Epithelial cell of proximal tubule (primary cell): ENCODE measurements at places on chromosomes 7 and 10.

- no peak for DNase-seq
Measured at GRCh38 chr7:15305002-15305600, 256.7 kb downstream of the AGMO start.

DNA sequence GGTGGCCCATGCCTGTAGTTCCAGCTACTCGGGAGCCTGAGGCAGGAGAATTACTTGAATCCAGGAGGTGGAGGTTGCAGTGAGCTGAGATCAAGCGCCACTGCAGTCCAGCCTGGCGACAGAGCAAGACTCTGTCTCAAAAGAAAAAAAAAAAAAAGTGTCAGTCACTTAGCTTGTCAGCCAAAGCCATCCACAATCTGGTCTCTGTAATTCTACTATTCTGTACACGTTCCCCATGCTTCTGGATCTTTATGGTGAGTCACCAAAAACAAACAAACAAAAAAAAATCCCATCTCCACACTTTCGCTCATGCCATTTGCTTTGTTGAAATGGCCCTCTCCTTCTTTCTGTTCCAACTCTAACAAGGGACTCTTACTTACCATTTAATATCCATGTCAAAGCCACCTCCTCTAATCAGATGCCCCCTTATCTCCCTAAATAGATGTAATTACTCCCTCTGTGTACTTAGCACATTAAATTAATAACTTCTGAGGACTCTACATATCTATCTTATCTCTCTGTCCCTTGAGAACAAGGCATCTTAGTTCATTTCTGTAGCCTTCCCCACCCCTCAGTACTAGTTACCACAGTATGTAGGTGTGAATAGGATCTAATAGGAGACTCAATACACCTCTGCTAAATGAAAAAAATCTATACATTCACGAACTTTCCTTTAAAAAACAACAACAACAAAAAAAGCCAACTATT, 128.4 kb downstream of the ELMO1 start:
- DNase-seq, result no peak

DNA sequence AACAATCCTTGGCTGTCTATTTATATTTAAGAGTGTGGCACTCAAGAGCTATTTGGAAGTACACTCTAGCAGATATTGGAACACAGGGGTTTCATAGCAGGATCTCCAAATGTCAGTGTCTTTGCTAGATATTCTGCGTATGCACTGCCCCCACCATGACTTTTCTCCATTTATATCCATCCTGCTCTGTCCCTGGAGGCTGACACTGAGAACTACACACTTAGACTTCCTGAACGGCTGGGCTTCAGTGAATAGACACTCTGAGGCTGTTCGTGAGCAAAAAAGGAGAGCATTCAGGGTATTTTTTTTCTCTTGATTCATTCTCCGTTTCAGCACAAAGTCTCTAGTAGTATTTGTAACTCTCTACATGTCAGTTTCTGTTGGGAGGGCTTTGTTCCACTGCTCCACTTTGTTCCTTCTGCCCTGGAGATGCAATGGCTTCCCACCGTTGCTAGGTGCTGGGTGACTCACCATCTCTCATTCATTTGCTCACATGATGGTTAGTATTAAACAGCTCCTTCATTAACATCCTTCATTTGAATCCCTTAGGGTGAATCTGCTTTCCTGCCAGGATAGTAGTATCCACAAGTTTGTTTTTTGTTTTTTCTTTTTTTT, 155.9 kb upstream of the SLC13A1 start:
- DNase-seq, result no peak

DNA sequence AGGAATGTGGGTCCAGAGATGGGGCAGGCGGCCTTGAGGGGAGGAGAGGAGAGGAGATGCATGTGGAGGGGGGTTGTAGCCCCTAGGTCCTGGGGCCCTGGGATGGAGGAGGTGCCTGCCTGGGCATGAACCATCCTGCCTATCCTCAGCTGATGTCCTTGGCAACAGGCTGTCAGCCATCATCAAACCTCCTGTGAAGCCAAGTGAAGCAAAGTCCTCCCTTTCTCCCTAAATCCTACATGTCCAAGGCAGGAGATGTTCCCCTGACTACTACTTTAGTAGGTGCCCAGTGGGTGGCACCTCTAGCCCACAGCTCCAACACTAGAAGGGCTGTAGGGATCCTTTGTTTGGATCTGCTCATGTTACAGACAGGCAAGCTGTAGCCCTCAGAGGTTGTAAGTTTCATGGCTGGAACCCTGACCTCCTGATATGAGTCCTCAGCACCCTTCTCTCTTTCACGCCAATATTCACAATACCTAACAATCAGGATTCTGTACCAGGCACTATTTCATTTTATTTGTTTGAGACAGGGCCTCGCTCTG, 66.6 kb upstream of the SYPL1 start:
- no peak for DNase-seq

GRCh38 chr7:118793582-118793981, 569.1 kb downstream of the ANKRD7 start:
- no peak for DNase-seq

DNA sequence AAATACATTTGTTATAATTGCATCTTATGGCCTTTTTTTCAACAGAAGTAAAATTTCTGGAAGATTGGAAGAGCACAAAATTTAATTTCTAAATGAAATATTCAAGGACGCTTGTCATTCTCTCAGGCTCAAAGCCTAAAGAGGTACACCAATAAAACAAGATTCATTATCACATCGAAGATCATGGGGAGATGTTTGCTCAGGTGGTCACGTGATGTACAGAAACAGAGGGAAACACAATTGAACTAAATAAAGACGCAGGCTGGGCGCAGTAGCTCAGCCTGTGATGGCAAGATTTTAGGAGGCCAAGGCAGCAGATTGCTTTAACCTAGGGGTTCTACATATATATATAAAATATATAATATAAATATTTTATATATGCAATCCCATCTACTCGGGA, 37.3 kb upstream of the TMEM254 start:
- DNase-seq, result no peak

GRCh38 chr7:34718867-34719266, 60.8 kb downstream of the NPSR1 start:
- DNase-seq, result no peak

DNA sequence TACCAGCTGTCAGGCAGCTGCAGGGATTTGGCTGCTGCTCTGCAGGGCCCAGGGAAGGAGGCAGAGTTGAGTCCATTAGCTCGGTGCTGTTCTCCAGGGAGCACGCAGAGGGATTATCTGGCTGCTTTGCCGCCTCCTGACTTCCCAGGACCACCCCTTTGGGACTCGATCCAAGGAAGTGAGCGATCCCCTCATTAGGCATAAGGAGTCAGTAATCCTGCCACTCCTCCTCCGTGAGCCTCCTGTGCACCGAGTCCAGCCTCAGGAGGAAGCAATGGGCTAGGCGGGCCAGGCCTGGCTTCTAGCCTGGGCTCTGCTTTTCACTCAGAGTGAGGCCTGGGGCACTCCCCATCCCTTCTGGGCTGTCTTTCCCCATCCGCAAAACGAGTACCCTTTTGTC, 417.9 kb downstream of the RPS24 start:
- DNase-seq, result no peak

- DNase-seq, result no peak
Measured at GRCh38 chr7:123070702-123071286, 75.3 kb upstream of the TAS2R16 start.

DNA sequence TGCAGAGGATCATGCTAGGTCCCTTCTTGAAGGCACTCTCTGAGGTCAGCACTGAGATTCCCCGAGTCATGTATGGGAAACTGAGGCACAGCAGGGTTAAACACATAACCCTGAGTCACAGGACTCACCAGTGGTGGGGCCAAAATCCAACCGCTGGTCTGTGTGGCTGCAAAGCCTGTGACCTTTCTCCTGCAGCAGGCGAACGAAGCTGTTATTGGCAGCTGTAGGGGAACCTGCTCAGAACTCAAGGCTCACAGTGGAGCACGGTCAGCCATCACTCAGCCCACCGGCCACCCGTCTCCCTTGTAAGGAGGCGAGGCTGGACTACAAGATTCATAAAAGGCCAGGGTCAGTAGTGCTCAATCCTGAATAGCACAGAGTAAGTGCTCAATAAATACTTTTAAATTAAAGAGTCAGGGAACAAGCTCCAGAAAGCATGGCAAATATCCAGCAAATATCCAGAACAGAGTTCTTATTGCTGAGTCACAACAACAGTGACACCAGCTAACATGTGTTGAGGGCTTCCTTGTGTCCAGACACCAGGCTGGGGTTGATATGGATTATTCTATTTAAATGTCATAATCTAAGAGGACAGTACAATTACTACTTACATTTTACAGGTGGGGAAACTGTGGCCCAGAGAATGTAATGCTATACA, 34.9 kb downstream of the CHST15 start:
- DNase-seq, result no peak

DNA sequence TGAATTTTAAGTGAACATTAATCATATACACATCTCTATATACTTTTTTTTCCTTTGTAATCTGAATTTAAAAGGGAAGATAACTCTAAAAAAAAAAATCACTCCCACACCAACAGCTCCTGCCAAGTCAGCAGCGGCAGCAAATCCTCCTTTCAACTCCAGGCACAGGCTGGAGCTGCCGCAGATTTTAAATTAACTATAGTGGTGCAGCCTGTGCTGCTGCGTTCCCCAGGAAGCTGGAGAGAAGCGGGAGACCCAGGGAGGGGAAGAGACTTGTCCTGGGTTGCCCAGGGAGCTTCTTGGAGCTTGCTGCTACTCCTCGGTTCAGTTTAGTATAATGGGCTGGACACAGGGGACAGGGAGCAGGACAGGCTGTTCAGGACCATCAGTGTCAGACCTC, 32.6 kb upstream of the HSPB1 start:
- DNase-seq, result no peak

- peak; percentile 30 for DNase-seq
Measured at GRCh38 chr7:84100866-84101265, 93.7 kb downstream of the SEMA3A start.

- DNase-seq, result no peak
Measured at GRCh38 chr10:58189269-58189668, 78.4 kb downstream of the IPMK start.

DNA sequence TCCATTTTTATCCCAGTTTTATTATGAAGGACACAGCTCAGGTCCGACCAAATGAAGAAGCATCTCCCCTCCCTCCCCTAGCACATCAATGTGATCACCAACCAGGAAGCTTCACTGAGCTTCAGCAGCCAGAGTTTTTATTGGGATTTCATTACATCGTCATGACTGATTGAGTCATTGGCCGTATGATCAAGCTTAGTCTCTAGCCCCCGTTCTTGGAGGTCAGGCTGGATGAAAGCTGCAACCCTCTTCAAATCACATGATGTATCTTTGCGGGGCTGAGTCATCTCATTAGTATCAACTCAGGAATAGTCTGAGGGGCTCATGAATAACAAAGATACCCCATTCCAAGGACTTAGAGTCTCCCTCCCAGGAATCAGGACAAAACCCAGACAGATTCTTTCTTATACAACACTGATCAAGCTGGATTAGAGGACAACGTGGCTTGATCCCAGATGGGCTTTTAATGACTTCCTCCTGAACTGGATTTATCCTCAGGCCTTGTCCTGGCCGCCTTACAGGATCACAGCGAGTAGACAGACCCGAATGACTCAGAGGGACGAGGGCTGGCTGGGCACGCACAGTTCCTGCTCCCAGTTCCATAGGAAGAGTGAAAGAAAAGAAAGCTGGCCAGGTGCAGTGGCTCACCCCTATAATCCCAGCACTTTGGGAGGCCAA, 14.5 kb downstream of the LIMK1 start:
- peak; percentile 63 for DNase-seq

- DNase-seq, result no peak
Measured at GRCh38 chr7:94710256-94710655, 54.3 kb upstream of the SGCE start.

DNA sequence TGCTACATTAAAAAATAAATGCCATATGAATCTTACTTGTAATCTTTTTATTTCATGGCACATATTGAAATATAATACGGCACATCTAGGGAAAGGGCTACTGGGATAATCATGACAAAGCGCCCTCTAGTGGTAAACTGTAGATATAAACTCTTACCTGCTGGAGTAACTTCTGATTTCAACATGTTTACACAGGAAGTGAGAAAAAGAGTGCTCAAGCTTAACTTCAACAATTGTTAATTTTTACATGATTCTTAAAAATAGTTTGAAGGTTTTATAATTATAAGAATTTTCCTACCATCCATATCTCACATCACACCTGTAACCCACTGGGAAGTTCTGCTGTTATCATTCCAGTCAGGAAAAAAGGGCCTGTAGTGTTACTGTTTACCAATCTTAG, 2.0 kb upstream of the HEPACAM2 start:
- no peak for DNase-seq

GRCh38 chr10:31347705-31348104, 28.7 kb downstream of the ZEB1 start:
- no peak for DNase-seq

- DNase-seq, result peak; percentile 91
Measured at GRCh38 chr10:99906470-99906869, 103.3 kb downstream of the DNMBP start.

- no peak for DNase-seq
Measured at GRCh38 chr7:111840528-111840927, 278.2 kb upstream of the IMMP2L start.

GRCh38 chr7:101559586-101559985, 69.5 kb downstream of the MYL10 start:
- DNase-seq, result no peak

DNA sequence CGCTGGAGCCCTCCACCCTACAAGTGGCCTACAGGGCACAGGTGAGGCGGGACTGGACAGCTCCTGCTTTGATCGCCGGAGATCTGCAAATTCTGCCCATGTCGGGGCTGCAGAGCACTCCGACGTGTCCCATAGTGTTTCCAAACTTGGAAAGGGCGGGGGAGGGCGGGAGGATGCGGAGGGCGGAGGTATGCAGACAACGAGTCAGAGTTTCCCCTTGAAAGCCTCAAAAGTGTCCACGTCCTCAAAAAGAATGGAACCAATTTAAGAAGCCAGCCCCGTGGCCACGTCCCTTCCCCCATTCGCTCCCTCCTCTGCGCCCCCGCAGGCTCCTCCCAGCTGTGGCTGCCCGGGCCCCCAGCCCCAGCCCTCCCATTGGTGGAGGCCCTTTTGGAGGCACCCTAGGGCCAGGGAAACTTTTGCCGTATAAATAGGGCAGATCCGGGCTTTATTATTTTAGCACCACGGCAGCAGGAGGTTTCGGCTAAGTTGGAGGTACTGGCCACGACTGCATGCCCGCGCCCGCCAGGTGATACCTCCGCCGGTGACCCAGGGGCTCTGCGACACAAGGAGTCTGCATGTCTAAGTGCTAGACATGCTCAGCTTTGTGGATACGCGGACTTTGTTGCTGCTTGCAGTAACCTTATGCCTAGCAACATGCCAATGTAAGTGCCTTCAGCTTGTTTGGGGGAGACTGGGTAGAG, at the start of gene COL1A2:
TSS of gene COL1A2 (plus strand) at position 459 of the 704 bp plus-strand sequence. CDS start at position 596, 137 bp downstream.
- no peak for DNase-seq

- DNase-seq, result no peak
Measured at GRCh38 chr7:50462361-50462760, 12.2 kb upstream of the FIGNL1 start.

DNA sequence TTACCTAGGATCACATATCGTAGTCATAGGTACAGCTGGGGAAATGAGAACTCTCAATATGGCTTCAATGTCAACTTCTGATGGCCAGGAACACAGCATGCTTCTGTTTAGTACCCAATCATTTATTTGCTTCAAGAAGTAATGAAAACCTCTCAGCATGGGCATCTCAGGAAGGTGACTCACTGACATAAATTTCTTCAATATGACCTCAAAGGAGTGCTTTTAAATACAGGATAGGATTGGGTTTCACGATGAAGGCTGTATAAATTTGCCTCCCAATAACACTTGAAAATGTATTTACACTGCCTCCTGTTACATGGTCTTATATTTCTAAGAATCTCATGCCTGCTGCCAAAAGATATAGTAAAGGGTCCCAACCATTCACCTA, 15.1 kb downstream of the ITGA8 start:
- no peak for DNase-seq

GRCh38 chr10:110150981-110151380, 56.4 kb upstream of the MXI1 start:
- DNase-seq, result no peak

- no peak for DNase-seq
Measured at GRCh38 chr7:121832347-121832746, 40.6 kb upstream of the PTPRZ1 start.
